CD4-positive, alpha-beta T cell treated with Interleukin-21 for 1 hour (primary cell): ENCODE measurements at places on chromosomes 7 and 10.

- no peak for DNase-seq
Observed at GRCh38 chr7:47291461-47292081, 290.3 kb downstream of the TNS3 start.

- no peak for DNase-seq
Observed at GRCh38 chr10:60497364-60497763, 107.7 kb upstream of the ANK3 start.

DNA sequence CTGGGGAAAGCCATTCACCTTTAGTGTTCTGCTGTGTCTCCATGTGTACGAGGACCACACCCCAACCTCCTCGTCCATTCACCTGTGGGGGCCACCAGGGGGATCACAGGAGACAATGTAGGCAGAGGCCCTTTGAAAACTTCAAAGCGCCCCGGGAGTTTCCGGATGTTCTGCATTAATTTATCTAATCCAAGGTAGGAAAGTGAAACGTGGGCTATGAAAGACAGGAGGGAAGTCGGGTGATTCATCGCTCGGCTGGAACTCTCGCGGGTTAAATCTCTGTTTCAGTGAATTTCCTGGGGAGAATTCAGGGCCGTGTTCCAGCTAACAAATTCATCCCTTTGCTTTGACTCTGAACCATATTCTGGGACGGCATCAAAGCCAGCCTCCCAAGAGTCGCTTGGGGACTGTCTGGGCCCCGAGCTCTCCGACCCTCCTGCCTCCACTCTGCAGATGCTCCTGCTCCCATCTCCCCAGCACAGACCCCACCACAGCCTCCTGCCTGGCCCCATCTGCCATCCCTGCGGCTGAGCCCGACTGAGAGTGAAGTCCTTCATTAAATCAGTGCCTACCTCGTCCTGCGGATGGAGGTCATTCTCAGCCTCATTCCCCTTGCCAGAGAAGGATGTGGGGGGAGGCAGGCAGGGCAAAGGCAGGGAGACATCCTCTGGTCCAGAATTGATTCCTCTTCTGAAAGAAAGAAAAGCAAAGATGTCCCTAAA lies 114.1 kb upstream of the CARD11 start:
- DNase-seq = no peak

GRCh38 chr10:98223874-98224273 lies 44.1 kb downstream of the LOXL4 start:
- DNase-seq = no peak

DNA sequence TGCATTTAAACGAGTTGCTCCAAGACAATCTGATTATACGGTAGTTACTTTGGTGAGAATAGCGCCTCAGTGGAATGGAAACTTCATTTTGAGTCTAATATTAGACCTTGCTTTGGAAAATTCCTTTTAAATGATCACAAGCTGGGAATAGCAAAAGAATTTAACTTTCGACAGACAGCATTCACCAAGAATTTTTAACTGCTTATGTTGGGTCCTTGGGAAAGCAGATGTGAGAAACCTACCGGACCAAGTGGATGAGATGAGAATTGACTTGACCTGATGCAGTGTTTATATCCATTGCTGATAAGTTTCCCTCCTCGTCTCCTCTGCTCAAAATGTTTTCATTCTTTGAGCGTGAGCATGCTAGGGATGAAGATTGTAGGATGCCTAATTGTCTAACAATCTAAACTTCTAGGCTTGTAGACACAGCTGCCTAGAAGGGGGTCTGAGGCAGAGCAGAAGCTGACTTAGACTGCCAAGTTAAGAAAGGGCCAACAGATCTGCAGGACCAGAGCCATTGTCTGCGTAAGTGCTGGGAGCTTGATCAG lies 126.9 kb downstream of the CNNM2 start:
- DNase-seq = no peak

- DNase-seq = no peak
Observed at GRCh38 chr10:8312781-8313180, 258.3 kb downstream of the GATA3 start.

DNA sequence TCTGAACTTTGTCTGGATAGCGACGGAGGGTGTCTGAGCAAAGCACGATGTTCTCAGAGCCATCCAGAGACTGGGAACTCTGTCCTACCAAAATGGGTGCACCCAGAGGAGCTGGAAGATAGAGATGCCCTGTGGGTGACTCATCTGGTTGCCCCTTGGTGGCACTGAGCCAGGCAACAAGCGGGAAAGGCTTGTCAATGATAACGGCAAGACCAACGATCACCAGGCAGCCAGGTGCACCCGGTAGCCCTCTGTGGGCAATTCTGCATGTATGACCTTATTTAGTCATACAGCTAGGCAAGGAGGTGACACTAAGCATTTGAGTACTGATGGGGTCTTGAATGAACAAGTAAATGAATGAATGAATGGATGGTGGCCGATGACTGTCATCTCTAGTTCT lies 2.8 kb upstream of the ELN start:
- no peak for DNase-seq

- DNase-seq = no peak
Observed at GRCh38 chr10:132145521-132146185, 41.1 kb upstream of the DPYSL4 start.

DNA sequence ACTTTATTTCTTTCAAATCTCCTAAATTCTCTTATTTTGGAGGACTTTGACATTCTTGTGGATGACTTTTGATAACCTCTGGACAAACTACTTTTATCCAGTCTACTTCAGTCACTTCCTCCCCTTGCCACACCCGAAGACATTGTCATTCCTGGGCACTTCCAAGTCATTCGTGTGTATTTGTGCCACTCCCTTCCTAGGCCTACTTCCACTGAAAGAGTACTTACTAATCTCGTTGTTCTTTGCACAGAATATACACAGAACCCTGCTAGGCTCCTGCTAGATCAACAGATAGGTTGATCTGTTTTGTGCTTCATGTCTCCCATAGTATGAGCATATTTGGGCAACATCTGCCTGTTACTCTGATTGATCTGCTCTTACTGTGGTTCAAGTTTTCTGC lies 355.4 kb downstream of the HGF start:
- no peak for DNase-seq
